ENCODE measurements at places on chromosomes 1 and 21.

DNA sequence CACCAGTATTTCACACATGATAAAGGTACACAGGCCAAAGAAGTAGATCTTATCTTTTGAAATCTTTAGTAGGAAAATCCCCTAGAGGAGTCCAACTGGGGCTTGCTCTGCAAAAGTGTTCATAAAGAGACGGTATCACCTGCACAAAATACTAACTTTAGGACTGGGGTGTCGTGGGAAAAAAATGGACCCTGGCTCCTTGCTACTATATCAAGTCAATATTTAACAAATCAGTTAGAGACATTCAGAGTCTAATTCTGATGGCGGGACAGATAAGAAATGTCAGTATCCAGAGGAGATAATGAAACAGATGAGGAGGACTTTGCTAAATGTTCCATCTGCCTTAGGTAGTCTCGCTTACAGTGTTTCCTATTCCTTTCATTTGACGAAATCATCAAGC, 25.6 kb upstream of the CNN3 start:
- DNase-seq = no peak

- no peak for DNase-seq
Observed at GRCh38 chr1:25703671-25704266, 87.2 kb downstream of the MAN1C1 start.

- DNase-seq = no peak
Observed at GRCh38 chr1:218986816-218987215, 186.9 kb upstream of the LYPLAL1 start.

DNA sequence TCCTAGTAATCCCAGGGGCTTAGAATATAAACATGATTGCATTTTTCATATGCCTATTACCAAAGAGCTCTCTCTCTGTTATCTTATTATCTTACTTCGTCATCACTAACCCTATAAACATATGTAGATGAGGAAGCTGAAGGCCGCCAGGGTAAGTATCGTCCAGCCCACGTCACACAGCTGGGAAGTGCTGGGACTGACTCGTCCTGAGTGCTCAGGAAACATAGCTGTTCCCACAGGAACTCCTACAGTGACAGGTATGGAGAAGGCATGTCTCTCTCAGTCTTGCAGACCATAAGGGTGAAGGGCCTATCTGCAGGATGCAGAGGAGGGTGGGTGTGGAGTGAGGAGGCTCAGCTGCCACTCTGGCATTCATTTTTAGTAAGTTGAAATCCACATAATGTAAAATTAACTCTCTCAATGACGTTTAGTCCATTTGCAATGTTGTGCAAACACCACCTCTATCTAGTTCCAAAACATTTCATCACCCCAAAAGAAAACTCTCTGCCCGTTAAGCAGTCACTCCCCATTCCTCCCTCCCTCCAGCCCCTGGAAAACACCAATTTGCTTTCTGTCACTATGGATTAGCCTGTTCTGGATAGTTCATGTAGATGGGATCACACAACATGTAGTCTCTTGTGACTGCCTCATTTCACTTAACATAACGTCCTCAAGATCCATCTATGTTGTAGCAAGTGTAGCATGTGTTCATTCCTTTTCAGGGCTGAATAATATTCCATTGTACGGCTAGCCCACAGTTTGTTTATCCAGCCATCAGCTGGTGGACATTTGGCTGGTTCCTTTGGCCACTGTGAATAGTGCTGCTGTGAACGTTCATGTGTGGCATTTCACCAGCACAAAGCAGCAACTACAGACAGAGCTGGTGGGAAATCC, 68.3 kb downstream of the TCP10L start:
- no peak for DNase-seq

DNA sequence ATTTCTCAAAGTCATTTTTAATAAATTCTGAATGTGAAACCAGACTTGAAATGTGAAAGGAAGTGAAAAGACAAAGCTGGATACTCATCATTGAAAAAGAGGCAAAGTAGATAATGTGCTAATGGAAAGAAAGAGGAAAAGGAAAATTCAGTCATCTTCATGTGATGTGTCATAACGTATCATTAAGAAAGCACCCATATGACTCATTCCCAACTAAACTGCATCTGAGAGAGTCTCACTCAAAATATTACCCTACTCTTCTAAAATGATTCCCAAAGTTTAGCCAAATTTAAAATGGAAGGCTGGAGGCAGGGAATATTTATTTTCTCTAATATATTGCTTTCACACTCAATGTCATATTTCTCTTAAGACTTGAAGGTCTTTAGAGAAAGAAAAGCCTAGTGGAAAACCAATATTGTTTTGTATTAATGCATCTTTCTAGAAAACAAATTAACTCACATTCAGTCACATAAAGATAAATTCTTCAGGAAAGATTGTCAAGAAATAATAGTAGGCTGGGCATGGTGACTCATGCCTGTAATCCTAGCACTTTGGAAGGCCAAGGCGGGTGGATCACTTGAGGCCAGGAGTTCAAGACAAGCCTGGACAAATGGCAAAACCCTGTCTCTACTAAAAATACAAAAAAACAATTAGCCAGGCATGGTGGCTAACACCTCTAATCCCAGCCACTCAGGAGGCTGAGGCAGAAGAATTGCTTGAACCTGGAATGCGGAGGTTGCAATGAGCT, 129.9 kb downstream of the SLC30A10 start:
- no peak for DNase-seq

GRCh38 chr1:64537942-64538341, 68.0 kb downstream of the CACHD1 start:
- peak; percentile 71 for DNase-seq

DNA sequence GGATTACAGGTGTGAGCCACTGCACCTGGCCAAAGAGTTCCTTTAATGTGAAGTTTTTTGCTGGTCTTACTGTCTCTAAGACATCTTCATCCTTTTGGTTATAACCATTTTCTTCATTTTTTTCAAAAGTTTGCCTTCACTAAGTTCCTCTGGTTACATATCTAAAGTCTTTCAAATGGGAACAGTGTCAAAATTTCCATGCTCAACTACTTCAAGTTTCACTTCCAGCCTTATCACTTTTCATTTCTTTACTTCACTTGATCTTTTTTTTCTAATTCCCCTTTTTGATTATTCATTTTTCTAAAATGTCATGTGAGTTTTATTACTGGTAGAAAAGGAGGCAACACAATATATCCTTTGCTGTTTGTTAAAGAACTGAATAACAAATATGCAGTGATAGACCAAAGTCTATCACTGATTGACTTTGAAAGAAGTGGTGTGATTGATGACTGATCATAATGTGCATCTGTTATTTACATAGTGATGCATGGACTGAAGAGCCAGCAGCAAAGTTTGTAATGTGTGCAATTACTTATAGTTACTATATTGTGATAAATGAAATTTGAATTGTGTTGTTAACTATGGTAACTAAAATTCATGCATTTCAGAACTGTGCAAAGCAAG, 16.0 kb upstream of the ZFYVE9 start:
- no peak for DNase-seq

GRCh38 chr1:66397192-66397591, 136.8 kb upstream of the SGIP1 start:
- DNase-seq = no peak

DNA sequence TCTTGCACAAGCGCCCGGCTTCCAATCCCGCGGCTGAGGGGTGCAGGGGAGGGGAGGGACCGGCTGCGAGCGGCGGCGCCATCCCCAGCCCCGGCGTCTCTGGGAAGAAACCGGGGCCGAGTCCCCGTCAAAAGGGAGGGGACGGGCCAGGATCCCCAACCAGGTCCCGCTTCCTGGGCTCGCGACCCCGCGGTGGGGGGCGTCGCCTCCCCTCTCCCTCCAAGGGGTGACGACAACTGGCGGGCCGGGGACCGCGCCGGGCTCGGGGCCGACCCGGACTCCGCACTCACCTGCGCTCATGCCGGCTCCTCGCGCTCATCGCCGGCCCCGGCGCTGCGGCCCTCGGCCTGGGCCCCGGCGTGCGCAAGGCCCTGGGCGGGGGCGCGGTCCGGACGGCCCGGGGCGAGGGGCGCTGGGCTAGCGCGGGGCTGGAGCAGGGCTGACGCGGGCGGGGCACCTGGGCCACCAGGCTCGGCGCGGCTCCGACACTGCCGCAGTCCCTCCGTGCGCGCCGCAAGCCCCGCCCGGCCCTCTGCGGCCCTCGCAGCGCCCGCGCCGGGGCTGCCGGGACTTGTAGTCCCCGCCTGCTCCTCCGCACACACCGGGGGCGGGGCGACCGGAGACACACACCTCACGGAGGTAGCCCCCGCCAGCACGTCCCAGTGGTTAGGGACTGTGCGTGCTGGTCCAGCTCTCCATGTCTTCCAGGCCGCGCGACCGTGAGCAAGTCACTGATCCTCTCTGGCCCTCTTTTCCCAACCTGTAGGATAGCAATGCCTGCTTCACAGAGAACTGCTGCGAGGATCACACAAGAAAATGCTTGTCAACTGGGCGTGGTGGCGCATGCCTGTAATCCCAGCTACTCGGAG, at the start of gene ATP13A2:
ATP13A2 (minus strand) TSS at position 490 of the 869 bp plus-strand sequence; CDS start at position 300, 190 bp downstream.
- peak; percentile 82 for DNase-seq

DNA sequence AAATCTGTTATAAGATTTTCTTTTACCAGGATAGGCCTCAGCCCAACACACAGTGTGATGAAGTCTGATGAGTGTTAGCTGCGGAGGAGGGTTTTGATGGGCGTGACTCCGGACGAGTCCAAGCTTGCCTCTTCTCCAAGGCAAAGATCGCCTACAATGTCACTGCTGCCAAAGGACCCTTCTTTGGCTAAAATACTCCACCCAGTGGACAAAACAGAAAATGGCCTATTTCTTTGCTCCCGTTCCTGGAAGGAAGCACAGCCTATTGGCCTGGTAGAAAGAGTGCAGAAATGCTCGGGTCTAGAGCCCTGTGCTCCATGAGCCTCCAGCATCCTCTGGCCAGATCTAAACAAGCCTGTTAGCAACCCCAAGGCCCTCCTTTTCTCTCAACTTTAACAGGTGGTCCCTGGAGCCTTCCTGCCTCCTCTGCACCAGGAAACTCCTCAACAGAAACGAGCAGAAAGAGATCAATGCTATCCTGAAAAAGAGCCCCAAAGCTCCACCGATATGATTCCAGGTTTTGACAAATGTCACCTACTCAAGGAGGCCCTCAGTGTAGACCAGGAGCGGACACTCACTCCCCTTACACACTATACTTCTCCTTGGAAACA, 3.4 kb upstream of the CASQ2 start:
- peak; percentile 90 for DNase-seq

DNA sequence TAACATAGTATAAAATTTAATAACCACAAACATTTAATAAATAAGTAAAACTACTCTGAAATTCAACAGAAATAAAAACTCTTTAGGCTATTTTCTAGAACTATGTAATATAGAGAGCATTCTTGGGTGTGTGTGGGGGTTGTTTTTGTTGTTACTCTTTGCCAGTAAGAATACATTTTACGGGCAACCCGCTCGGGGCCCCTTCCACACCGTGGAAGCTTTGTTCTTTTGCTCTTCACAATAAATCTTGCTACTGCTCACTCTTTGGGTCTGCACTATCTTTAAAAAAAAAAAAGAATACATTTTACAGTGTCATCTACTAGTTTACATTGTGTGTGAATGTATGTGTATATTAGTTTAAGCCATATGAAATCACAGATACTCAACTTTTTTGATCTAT, 16.0 kb upstream of the GIPC2 start:
- DNase-seq = no peak

DNA sequence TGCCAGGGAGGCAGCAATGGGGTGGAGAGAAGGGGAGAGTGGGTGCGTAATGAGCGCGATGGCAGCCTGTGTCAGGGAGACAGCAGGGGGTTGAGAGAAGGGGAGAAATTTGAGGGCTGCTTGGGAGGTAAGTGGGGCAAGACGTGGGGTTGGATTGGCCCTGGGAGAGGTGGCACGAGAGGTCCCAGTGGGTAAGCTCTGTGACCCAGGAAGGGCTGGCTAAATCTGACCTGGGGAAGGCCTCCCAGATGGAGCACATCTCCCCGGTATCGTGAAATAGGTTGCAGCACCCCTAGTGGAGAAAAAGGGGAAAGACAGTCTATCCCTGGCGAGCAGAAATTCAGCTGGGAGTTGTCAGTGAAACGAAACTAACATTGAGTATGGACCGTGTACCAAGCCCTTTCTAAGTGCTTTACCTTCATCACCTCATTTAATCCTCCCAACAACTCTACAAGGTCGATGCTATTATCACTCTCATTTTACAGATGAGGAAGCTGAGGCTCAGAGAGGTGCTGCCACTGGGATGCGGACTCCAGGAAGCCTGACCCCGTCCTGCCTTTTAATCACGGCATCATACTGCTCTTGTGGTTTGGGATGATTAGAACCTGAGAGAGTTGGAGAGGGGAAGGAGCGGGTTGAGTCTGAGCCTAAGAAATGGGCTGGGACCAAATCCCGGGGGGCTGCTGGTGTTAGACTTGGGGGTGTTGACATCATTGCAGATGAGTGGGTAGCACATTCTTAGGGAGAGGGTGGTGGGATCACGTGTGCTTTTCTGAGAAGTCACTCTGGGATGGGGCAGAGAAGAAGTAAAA, 56.6 kb upstream of the RPL11 start:
- peak; percentile 73 for DNase-seq

- no peak for DNase-seq
Observed at GRCh38 chr1:183075861-183076260, 52.6 kb downstream of the LAMC1 start.

DNA sequence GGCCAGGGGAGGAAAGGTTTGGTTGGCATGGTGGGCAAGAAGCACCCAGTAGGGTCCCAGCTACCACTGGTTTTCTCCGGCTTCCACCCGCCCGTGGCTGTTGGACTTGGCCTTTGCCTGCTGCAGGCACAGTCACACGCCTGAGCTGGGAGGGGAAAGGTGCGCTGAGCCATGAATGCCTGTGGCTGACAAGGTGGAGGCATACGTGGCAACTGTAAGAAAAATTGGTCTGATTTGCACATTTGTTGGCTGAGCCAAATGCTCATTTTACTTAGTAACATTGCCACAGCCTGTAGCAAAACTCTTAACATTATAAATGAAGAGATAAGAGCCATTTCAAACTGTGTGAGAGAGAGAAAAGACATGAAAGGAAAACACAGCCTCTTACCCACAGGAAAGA, 191.6 kb downstream of the PTPRC start:
- no peak for DNase-seq

GRCh38 chr1:156347331-156347730, 9.0 kb downstream of the TSACC start:
- DNase-seq = no peak

DNA sequence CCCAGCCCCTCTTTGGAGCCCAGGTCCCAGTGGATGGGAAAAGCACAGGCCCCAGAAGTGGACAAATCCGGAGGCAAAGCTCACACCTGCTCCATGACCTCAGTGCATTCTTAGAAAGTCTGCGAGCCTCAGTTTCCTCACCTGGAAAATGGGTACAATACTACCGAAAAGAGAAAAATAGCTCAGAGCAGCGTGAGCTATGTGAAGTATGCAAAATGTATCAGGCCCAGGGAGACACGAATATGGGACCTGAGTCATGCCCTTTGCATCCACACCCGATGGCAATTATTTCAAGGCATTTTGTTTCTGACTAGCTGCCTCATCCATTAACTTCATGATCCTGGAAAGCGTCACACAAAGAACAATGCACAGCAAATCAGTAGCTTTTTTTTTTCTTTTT, 9.2 kb downstream of the ALDH4A1 start:
- DNase-seq = no peak

GRCh38 chr1:234226113-234226818, 147.0 kb upstream of the COA6 start:
- DNase-seq = no peak

GRCh38 chr1:56710646-56711045, 65.5 kb downstream of the PRKAA2 start:
- DNase-seq = no peak

Data from NCI-H2171 treated with DMSO at 0.1 percent for 48 hours (cell line).